NCI-H82 (cell line): ENCODE measurements at places on chromosomes 12 and 14.

- peak; percentile 72 for DNase-seq
Observed at GRCh38 chr12:49233842-49234526, 30.9 kb upstream of the TUBA1C start.

GRCh38 chr14:91084516-91084915 is 24.1 kb upstream of the RPS6KA5 start:
- peak; percentile 40 for DNase-seq

DNA sequence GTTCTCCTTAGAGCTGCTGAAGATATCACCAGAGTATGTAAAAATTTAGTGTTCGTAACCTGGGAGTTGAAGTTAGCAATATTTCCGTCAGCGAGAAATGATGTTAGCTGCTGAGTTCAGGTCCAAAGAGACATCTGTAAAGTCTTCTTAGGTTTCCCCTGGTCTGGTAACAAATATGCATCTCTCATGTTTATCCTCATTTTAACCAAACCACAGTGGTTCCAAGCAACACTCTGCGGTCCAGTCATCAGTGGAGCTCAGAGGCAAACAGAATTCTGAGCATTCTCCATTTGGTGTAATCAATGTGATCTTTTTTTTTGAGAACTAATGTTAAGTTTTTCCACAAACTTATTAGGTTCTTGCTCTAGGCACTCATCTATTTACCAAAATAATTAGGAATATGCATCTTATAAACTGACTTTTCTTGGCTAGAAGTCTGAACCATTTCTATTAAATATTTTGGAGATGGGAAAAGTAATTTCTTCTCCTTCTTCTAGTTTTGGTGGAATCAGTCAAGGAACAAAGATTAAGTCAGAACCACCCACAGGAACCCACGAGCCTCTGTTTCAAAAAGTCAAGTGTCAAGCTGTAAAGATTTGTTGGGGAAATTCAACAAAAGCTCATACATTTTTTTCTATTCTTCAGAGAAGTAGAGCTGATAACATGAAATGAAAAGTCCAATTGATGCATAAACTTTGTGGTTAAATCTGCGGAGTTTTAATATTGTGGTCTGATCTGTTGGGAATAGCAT is 64.7 kb downstream of the IFNG start:
- DNase-seq = no peak

DNA sequence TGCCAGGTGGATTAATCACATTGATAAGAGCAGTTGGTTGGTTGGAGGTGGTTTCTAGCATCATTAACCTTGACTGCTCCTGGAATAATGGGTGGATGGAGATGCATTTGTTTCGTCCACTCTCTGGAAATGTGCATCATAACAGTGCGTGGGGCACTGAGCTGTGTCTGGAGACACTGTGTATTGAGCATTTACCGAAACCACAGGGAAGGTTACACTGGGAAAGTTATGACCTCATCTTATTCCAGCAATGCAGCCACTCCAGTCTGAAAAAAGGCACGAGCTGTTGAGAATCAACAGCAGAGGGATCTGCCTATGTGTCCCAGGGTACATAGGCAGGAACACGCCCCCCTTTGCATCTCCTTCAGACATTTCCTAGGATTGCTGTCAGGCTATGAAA is 27.2 kb downstream of the RNFT2 start:
- no peak for DNase-seq

- DNase-seq = no peak
Observed at GRCh38 chr12:104703372-104703771, 246.6 kb downstream of the CHST11 start.

- DNase-seq = no peak
Observed at GRCh38 chr12:121582583-121583333, 1.9 kb upstream of the KDM2B start.

- DNase-seq = peak; percentile 9
Observed at GRCh38 chr12:68334132-68334531, 2.0 kb upstream of the MDM1 start.

- DNase-seq = no peak
Observed at GRCh38 chr12:14959916-14960496, 1.4 kb downstream of the ARHGDIB start.

GRCh38 chr12:54025499-54026405 is 2.5 kb upstream of the HOXC6 start:
- DNase-seq = no peak

- DNase-seq = no peak
Observed at GRCh38 chr14:79438696-79439342, 772.5 kb downstream of the DIO2 start.

DNA sequence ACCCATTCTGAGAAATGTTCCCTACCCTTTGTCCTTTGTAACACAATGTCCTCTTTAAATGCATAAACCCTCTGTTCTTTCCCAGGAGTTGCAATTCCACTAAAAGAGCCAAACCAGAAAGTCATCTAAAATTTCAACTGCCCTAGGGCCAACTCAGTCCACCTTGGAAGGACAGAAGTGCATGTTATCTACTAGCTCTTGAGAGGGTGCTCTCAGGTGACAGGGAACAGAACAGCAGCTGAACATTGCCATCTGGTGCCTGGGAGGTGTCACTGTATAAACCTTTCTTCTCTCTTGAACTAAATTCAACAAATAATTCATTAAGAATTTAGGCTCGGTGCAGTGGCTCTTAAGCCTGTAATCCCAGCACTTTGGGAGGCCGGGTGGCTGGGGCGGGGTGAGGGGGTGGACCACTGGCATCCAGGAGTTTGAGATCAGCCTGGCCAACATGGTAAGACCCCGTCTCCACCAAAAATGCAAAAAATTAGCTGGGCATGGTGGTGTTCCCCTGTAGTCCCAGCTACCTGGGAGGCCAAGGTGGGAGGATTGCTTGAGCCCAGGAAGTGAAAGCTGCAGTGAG is 10.3 kb upstream of the FERMT2 start:
- DNase-seq = peak; percentile 85

DNA sequence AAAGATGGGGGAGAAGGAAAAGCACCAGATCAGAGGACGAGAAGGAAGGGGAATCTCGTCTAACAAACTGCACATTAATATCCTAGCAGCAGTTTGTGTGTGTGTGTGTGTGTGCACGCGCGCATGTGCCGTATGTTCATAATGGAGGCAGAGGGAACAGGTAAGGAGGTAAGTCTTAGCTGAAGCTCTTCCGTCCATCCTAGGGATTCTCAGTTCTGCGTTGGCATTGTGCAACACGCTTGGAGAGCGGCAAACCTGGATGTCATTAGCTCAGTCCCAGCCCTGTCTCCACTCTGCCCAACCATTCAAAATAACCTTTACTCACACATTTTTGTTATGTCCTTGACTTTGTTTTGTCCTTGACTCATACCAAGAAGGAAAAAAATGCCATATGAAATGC is 1.6 kb upstream of the C1R start:
- DNase-seq = no peak

DNA sequence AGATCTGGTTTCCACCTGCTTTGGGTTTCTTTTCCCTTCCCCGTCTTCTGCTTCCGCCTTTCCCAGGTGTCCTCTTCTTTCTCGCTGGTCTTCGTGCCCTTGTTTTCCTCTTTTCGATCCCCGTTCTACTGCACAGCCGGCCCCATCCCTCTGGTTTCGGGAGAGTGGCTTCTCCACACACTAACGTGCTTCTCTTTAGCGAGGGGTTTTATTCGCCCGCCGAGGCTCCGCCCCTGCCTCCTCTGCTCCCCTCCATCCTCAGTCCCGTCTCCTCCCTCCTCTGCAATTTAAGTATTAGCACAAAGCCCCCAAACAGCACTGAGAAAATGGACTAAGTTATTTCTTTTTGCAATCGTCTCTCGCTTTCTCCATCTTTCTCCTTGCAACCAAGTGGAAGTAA is at the start of gene SLC7A8:
Gene SLC7A8 (minus strand): TSS at position 182 of the 400 bp plus-strand sequence. CDS start 746 bp downstream, outside the sequence.
- peak; percentile 95 for DNase-seq

DNA sequence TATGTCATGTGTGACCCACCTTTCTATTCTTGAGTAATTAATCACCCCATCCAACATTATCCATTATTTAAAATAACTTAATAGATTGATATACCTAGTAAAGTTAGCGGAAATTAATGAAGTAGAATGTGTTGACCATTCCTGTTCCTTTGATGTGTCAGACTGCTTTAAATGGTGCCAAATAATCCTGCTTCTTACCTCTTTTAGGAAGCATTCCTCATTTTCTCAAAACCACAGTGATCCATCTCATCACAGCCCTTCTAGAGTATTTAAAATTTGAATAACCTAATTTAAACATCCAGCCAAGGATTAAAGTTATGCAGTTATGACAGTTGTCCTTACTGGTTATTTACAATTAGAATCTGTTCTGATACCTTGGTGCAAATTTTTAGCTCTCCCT is 6.9 kb downstream of the MGAT4C start:
- no peak for DNase-seq

DNA sequence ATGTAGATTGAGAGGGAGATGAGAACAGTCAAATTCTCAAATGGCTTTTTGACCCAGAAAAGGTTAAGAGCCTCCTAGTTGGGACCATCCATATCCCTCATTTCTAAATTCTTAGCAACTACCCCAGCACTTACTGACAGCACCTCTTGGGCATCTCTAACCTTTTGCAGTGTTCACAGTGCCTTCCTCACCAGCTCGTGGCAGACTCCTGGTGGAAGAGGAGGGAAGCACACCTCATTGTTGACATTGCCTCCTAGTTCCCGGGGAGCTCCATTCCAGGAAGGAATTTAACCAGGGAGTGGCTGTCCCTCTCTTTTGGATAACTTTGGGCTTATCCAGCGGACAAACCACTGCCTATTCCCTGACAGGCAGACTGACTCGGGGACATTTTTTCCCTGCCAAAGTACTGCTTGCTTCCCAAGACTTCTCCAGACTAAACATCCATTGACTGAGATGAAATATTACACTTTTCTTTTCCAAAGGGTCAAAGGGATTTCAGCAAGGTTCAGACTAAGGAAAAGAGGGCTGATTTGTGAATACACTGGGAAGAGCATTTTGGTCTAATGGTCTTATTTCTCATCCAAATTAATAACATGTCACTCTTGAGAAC is 9.0 kb upstream of the OR6J1 start:
- peak; percentile 84 for DNase-seq

- DNase-seq = peak; percentile 25
Observed at GRCh38 chr12:108457734-108458361, 57.2 kb upstream of the FICD start.

- DNase-seq = no peak
Observed at GRCh38 chr12:110647631-110648040, 33.7 kb downstream of the TCTN1 start.

- no peak for DNase-seq
Observed at GRCh38 chr12:104682790-104683279, 226.1 kb downstream of the CHST11 start.

GRCh38 chr12:100199347-100200149 is 1.1 kb upstream of the ACTR6 start:
- DNase-seq = peak; percentile 65

DNA sequence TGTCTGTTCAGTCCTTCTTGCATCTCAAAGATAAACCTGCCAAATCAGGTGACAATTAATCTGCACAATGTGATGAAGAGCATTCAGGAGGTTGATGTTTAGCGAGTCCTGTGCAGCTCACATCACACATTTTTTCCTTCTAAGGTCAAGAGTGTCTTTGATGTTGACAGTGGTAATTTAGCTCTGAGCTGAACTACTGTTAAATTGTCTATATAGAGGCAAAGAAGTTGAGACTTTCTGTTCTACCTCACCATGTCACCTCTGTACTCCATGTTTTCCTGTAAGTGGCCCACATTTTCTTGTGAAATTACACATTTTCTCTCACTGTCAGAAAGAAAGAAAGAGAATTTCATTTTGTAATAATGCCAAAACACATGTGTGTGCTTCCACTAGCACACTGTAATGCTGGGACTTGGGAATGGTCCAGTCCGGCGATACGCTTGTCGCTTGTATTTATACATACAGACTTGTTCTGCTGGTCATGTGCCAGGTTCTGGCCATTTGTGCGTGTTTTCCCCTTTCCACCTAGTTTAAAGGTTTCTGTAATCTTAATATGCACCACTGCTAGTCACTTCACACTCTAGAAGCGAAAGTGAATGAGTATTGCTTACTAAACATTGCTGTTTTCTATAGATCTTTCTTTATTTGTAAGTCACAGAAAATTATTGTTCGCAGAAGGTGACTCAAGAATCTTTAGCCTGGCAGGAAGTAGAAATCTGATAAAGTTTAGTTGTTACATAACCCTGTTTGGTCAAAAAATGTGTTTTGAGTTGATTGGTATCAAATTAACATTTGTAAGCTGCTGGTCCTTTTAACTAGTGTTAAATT is 328.9 kb downstream of the TMTC2 start:
- no peak for DNase-seq

DNA sequence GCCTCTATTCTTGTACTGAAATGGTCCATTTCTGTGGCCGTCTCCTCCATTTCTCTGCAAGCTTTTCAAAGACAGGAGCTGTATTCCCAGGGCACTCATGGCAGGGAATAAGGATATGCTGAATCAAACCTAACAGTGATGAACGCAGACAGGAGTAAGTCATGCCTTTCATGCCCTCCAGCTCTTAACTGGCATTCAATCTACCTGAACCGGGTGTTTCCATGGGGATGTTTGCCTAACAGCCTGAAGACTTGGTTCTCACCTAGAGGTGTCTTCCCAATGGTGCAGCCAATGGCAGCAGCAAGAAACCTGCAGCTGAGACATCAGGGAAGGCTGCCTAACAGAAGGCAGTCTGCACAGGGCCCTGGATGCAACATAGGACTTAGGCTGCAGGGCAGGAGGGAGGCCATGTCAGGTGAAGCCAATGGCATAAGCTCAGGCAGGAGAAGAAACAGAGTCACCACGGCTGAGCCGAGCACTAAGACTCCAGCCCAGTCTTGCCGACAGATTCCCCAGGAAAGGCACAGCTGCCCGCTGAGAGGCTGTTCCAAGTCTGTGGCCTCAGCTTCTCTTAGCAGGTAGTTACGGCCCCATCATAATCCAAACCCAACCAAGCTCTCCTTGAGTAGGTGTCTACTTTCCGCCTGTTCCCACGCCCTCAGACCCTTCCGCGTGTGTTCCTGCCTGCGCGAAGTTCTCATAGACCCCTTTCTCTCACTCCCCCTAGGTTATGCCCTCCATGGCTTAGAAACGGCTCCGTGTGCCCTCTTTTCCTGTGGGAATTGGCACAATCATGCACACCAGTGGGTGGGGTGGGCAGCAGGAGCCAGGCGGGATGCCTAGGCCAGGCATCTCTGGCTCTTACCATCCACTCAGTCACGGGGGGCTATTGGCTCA is 44.1 kb downstream of the VWF start:
- no peak for DNase-seq

DNA sequence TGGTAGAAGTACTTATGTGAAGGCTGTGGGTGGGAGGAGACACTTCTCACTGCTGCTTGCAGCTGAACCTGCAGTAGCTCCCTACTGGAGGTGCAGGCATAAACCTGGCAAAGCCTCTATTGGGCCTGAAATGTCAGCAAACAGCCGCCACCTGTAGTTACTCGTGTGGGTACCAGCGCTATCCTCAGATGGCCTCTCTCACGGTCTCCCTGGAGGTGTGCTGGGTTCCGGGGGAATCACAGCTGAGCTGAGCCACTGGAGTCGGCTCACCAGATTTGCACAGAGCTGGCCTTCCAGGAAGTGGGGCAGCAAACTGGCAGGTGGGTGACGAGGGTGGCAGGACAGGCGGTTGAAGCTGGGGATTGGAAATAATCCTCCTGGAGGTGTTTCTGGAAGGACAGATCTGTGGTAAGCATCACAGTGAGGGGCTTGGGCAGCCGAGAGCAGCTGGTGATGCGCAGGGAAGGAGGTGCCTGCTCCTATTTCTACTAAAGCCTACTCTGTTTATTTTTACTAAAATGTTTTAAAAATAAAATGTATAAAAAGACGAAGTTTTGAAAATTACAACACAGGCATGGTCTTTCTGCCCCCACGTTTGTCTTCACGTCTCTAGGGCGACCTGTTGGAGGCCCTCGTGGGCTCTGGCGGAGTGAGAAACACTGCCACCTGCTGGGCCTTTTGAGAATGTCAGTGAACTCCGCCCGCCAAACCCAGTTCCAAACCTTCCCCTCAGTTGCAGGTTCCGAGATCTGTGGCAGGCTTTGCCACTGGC is 67.8 kb upstream of the PLEKHG3 start:
- DNase-seq = peak; percentile 80
